ENCODE measurements at places on chromosomes 5 and 9.

DNA sequence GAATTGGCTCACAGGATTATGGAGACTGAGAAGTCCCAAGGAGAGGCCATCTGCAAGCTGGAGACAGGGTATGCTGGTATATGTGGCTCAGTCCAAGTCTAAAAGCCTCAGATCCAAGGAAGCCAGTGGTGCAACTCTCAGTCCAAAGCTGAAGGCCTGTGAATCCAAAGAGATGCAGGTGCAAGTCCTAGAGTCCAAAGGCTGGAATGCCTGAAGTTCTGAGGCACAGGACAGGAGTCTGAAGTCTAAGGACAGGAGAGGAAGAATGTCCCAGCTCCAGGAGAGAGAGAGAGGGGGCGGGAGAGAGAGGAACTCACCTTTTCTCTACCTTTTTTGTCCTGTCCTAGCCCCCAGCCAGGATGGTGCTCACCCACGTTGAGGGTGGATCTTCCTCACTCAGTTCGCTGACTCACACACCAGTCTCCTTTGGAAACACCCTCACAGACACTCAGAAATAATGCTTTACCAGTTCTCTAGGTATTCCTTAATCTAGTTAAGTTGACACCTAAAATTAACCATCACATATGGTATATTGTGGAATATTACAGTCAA is 49.6 kb downstream of the KCNN2 start:
- no peak for DNase-seq

GRCh38 chr9:82196622-82197441 is 208.3 kb downstream of the SPATA31D1 start:
- no peak for DNase-seq

DNA sequence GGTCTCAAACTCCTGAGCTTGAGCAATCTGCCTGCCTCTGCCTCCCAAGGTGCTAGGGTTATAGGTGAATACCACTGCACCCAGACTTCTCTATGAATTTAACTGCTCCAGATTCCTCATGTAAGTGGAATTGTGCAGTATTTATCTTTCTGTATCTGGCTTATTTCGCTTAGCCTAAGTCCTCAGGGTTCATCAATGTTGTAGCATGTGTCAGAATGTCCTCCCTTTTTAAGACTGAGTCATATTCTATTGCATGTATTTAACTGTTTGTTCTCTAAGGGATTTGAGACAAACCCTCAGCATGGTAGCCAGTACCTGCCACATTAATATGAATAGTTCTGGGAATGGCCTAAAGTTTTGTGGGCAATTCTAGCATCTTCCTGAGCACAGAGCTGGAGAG is 53.9 kb upstream of the TUT7 start:
- DNase-seq, result no peak

GRCh38 chr5:85453026-85453349 is 1068.3 kb upstream of the EDIL3 start:
- DNase-seq, result no peak

DNA sequence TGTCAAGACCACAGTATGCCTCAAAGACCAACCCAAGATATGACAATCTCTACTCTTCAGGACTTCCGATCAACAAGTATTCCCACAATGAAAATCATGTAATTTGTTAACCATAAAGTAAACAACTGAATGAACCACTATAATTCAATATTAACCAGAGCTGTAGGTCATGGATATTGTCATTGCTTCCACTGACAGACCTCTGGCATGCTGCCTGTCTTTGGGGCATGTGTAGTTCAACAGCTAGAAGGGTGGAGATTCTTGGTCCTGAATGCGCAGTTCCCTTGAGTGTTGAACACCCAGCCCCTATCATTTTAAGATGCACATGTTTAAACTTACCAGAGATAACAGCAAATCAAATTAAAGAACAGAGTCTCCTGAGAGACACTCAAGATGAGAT is 283.0 kb downstream of the CEMIP2 start:
- no peak for DNase-seq

DNA sequence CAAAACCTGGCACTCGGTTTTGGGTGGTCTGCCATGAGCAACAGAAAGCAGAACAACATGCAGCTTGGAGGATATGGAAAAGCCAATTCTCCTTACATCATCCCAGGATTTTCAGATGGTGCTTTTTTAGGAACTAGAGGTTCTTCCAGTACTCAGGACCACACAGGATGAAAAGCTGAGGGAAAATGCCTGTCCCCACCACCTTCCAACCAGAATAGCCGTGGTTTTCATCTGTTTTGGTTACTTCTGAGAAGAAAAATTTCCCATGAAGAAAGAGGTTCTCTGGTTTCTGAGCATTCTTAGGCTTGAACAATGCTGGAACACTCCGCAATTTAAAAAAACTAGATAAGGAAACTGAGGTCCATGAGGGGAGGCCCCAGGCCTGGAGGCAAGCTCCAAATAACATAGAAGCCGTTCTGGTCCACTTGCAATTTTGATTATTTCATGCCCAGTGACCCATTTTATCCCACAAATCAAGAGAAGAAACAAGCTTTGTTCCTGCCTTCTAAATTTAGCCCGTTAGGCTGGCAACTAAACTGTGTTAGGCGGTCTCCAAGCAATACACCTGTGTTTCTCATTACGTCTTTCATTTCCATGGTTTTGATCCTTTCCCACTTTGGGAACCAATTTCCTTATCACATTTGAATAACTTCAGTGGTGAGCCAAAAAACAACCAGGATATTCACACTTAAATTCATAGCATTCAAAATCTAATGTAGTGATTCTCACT is 79.2 kb upstream of the SPIN1 start:
- DNase-seq, result no peak

- no peak for DNase-seq
Measured at GRCh38 chr5:76692651-76693050, 23.3 kb upstream of the F2R start.

- no peak for DNase-seq
Measured at GRCh38 chr5:88691230-88691582, 191.8 kb downstream of the MEF2C start.

DNA sequence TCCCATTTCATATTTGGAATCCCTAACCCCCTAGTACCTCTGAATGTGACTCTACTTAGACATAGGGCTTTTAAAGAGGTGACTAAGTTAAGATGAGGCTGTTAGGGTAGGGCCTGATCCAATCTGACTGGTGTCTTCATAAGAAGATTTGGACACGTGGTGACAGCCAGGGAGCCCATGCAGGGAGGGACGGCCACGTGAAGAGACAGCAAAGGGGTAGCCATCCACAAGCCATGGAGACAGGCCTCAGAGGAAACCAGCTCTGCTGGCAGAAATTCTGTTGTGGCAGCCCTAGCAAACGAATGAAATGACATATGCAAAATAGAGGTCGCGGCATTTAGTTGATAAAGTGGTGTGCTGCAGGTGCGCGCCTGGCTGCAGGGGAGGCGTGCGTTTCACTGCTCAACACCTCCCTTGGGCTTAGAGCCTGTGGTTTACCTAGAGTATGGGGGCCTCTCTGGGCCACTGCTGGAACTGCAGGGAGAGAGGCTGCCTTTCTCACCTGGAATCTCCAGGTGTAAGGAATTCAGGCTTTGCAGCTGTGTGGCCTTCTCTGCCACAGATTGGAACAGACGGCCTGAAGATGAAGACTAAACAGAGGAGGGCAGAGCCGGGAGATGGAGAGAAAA is 7.1 kb upstream of the AFAP1L1 start:
- no peak for DNase-seq

DNA sequence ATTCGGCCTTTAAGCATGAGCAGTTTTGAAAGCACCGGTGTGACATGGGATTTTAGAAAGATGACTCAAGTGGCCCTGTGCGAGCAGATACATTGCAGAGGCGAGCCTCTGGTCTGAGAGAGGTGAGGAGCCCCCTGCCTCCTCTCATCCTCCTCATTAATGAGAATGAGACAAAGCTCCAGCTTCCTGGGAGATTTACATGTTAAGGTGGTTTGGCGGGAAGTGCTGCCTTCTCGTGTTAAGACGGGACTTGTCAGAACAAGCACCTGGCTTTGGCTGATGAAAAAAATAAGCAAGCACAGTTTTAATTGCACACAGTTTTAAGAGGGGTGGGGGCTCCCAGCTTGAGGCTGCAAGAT is 68.1 kb downstream of the ACTL7B start:
- DNase-seq, result no peak

DNA sequence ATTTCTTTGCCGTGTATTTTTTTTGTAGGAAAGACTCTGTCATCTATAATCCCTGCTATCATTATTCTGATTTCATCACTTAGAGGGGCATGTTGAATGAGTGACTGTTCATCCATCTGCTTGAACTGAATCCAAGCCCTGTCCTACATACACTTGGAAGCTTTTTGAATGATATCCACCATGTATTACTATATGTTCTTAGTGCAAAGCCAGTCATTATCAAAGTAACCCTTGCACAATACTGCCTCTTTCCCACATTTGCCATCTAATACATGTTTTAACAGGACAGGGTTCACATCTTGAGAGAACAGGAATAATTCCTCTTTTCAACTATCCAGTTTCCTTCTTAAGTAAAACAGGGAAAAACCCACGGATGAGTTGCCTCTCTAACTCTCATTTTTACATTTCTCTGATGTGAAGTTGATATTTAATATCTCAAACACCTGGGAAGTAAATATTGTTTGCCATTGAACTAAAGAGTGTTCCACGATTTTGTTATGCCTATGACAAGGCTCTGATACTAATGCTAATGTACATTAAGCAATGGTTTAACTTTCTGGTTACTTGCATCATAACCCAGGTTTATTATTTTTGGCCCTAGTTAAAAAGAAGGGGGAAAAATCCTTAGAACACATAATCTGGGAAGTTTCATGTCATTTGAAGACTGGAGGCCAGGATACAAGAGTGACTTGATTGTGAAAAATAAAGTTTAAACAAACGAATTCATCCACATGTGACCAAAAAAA is 103.7 kb upstream of the TARS1 start:
- no peak for DNase-seq

- DNase-seq, result no peak
Measured at GRCh38 chr9:92180002-92180400, 64.8 kb upstream of the SPTLC1 start.

DNA sequence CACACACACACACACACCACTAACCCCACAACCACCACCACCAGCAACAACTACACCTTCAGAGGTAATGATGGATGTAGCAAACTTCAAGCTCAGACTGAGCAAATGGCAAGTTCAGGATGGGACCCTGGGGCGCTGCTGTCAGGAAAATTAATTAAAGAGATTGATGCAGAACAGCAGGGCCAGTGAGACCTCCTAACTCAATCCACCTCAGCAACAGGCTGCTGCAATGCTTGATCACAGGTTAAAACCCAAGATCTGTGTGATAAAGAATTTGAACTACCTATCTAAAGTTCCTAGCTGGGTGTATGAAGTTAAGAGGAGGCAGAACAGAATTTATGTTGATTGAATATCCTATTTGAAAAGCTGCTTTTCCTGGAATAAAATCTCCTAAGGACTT is 140.3 kb upstream of the FER start:
- no peak for DNase-seq

DNA sequence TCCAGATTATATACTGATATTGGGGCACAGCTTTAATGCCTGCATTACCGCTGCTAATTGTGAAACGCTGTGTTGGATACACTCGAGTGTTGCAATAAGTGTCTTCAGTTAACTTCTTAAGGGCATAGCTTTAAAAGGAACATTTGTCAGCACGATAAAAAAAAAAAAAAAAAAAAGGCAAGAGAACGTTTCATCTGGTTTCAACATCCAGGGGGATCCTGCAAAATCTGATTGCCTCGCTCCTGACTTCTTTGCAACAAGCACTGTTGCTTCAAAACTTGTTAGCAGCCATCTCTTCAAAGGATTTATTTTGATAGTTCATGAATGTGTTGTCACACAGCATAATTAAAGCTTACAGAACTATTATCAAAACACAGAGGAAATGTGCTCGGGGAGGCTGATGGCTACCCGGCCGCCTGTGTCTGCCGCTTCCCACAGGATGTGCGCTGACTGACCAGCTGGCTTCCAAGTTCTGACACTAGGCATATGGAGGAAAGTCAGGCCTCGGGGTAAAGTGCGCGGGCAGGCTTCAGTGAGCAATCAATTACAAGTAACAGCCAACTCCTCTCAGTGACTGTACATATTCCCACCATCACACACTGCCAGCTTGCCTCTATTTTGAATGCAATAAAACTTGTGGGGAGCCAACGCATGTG is 77.7 kb downstream of the EBF1 start:
- DNase-seq, result no peak

GRCh38 chr5:143338658-143339366 is 64.7 kb downstream of the NR3C1 start:
- DNase-seq, result no peak

DNA sequence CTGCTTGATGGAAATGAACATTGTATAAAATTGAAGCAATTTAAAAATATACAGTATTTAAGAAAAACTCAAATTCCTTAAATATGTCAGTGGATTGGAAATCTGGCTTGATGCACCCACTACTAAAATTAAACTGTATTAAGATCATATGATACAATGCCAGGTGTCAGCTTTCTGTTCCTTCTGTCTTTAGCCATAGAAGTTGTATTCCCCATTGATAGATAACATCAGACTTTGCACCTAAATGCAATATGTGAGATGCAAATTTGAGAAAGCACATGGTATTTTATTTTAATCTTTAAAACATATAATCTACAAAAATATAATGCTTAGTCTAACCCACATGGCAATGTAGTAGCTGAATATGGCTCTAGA is 697.4 kb upstream of the WWC1 start:
- no peak for DNase-seq

DNA sequence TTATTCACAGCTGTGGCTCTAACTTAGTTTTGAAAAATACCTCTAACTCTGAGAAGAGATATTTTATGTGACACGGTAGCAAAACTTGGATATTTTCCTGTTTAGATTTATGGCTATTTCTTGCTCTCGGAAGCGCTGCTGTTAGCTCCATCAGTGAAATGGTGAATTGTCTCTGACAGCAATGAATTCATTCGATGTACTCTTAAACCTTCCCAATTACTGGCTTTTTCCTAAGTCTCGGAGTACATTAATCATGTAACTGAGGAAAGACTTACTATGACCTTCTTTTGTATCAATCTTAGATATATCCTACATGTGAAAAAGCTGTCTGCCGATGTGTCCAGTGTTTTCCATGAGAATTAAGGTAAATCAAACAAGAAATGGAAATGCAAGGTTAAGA is 613.0 kb downstream of the KIF4B start:
- no peak for DNase-seq

DNA sequence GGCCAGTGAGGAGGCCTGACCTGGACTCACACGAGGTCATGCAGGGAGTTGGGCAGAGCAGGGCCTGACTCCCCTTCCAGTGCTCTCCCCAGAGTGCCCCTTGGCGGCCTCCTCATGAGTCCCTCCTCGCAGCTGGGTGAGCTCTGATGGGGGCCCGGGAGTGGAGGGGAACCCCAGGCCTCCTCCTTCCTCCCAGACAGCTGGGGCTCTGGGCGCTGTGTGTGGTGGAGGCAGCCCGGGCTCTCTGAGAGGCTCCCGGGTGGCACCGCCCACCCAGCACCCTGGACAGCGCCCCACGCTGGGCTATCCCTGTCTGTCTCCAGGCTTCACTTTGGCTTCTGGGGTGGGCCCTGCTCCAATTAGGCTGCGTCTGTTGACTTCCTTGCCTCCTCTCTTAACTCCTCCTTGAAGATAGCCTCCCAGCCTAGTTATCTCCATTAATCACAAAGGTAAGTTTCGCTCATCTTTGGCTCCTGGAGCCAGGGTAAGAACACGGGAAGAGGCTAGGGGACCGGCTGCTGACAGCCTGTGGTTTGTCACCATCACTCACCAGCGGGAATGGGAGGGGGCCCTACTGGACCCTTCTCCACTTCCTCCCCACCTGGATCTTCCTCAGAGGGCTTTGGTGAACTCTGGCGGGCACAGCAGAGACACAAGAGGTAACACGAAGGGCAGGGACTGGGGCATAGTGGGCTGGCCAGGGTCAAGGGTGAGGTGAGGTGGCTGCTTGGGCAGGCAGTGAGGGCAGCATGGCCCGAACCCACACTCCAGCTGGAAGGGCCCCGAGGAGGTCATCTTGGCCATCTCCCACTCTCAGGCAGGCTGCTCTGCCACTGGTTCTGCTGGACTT is 13.1 kb downstream of the PSD2 start:
- no peak for DNase-seq

Measured in amniotic stem cell (primary cell).